ENCODE measurements at places on chromosomes 3 and 15.

DNA sequence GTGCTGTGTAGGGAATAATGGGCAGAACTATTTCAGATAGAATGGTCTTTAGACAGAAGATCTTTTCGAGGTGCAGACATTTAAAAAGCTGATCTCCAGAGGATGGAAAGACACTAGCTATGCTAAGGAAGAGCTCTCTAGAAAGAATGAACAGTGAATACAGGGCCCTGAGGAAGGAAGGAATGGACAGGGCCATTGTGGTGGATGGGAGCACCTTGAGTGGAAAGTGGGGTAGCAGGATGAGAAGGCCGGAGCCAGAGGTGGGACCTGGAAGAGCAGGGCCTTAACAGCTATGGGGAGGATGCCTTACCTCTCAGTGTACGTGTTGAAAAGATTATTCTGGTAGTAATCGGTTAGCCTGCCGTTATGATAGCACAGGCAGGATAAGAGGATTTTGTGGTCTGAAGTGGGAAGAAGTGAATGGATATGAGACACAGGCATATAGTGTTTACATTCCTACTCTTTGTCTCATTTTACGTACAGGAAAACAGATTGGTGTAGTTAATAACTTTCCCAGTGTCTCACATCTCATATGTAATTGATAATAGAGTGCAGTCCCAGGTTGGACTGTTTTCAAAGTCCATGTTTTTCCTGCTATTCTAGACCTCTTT is 172.4 kb downstream of the KLHL25 start:
- DNase-seq = no peak

GRCh38 chr15:53576841-53577240 is 182.6 kb downstream of the WDR72 start:
- DNase-seq = no peak

DNA sequence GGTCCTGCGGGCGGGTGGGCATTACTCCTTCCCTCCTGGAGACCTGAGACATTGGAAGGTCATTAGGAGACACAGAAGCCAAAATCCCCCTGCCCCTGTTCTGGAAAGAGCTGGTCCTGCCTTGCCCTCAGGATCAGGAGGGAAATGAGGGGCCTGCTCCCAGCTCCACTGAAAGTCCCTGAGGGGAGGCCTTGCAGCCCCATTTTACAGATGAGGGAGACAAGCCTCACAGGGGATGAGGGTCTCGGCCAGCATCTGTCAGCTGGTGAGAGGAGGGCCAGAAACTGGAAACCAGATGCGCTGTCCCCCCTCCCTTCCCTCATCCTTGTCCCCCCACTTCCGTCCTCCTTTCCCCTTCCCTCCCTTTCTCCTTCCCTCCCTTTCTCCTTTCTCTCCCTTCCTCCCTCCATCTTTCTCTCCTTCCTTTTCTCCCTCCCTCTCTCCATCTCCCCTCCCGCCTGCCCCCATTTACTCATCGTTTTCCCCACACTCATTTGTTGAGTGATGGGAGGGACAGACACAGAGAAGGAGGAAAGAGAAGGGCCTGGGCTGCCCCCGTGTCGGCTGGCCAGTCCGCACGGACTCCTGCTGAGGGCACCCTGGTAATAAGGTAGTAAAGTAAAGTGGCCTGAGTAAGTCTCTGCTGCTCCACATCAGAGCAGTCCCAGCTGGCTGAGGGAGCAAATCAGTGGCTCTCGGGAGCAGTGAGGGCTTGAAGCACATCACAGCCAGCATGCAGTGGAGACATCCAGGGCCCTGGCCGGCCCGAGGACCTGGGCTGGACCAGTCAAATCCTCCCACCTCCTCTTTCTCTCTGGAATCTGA is 112.4 kb upstream of the ALDH1A3 start:
- peak; percentile 30 for DNase-seq

- DNase-seq = no peak
Observed at GRCh38 chr15:98673133-98673532, 24.8 kb downstream of the IGF1R start.

DNA sequence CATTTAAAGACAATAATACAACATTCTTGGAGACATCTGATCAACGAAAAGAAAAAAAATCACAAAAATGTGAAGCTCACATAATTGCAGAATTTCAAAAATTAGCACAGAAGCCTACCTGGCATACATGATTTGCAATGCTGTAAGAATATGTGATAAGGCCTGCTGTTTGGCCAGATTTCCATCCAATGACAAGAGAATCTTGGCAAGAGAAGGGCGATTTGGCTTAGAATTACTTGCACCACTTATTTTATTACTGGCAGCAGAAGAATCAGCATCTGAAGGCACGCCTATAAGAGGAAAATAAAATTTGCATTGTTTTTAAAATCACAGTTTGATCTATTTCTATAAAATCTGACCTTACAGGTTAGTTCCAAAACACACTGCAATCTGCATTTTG is 70.3 kb upstream of the OCA2 start:
- DNase-seq = no peak

DNA sequence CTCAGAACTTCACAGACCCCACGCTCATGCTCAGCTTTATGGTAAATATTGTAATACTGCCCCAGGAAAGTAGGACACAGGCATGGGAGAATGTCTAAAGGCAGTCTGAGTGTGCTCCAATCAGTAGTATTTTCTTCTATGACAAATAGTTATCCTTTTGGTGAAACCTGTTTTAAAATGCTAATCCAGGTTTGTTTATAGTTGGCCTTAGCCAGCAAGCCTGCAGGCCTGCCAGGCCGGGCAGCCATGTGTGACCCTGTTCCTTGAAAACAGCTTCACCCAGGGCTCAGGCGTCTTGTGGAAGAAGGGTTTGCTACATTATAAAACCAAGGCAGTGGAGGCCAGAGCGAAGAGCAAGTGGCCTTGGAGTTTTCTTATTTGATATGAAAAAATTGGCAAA is 104.7 kb downstream of the SEMA6D start:
- no peak for DNase-seq

DNA sequence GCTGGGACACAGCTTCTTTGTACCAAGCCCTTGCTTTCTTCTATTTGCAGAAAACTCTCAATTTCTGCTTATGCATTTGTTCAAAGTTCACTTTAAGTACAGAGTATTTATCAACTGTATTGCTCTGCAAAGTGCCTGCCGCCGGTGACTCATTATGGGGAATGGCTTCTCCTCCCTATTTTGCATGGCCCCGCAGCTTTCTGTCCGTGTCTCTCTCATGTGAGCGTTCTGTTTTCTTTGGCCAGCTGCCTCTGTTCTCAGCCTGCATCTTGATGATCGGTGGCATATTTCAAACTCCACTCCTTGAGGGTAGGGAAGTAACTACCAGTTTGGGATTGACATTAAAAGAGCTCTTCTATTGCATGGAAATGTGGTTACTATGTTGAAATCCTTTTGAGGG is 28.6 kb upstream of the ST8SIA2 start:
- no peak for DNase-seq

DNA sequence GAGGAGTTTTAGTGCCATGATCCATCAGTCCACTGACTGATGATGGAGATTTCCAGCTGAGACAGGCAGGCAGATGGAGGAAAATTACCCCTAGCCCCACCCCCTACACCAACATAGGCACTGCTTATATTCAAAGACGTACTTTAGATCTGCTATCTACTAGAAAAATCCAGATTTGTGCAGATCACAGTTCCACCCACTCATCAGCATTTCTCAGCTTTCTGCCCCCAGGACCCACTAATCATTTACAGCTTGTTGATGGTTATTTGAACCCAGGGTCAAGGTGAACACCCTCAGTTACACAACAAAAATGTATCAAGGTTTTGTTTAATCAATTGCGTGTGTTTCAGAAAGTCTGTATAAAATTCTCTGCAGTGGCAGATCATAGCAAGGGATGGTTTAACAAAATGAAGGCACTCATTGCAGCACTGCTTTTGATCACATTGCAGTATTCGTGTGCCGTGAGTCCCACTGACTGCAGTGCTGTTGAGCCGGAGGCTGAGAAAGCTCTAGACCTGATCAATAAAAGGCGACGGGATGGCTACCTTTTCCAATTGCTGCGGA is at the start of gene HRG:
TSS of gene HRG (plus strand) at position 390 of the 564 bp plus-strand sequence. CDS start at position 408, 18 bp downstream.
- no peak for DNase-seq

Measured in Right ventricle myocardium inferior (tissue), 1 donor.